ENCODE measurements at places on chromosomes 5 and 9. TPM values are rescaled to one million over a fixed set of nuclear protein-coding genes. Genes with fewer than 3 reads are reported as not detected.

HAVCR1 gene
- total RNA-seq = not detected

SLC9A3 gene
- total RNA-seq = 0.63 TPM

ADAMTS2 gene
- total RNA-seq = 33.1 TPM

GDA gene
- total RNA-seq = not detected

GOLPH3 gene
- total RNA-seq = 90.4 TPM

CNTNAP3B gene
- total RNA-seq = not detected

SDHA gene
- total RNA-seq = 113 TPM

CANX gene
- 751 TPM for total RNA-seq

LHX3 gene
- not detected for total RNA-seq

FCN2 gene
- not detected for total RNA-seq

SHB gene
- total RNA-seq = 29.5 TPM

NIPAL4 gene
- total RNA-seq = 0.14 TPM

ARHGEF28 gene
- total RNA-seq = 13.6 TPM

PRDM12 gene
- total RNA-seq = not detected

NTMT1 gene
- total RNA-seq = 89.4 TPM

NEUROG1 gene
- total RNA-seq = not detected

WDR31 gene
- 1.4 TPM for total RNA-seq

OR1J1 gene
- total RNA-seq = not detected

SPINK5 gene
- not detected for total RNA-seq

LCN9 gene
- not detected for total RNA-seq

ENTPD2 gene
- total RNA-seq = not detected

PCDHGA2 gene
- total RNA-seq = 1.3 TPM

OR1J2 gene
- total RNA-seq = not detected

MTMR12 gene
- 21.8 TPM for total RNA-seq

NMUR2 gene
- total RNA-seq = not detected

CEP72 gene
- total RNA-seq = 4.6 TPM

DOK3 gene
- 1.2 TPM for total RNA-seq

All from HFFc6 (cell line).